ENCODE measurements at places on chromosomes 1 and 21.

GRCh38 chr21:44286716-44287632 lies 1.3 kb downstream of the AIRE start:
- no peak for DNase-seq

DNA sequence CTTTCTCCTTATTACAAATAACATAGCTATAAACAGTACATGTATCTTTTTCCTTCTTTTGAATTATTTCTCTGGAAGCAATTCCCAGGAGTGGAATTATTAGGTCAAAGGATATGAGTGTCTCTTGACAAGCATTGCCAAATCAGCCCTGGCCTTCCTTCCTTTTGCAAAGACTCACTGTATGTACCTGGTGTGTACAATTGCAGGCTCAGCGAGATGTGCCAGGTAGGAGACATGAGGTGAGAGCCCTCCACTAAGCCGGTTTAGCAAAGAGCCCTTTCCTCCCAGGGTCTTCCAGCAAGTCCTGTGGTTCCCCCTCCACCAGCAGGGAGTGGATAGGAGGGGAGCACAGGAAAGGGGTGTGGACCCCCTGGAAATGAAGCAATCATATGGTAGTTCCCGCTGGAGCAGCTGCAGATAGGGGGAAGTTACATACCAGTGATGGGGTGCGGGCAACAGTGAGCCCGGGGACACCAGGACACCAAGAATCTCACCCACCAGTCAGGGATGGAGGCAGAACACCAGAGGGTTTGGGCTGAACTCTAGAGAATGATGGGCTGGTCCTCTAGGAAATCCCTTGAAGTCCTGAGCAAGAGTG lies 18.3 kb downstream of the RCSD1 start:
- DNase-seq = no peak

DNA sequence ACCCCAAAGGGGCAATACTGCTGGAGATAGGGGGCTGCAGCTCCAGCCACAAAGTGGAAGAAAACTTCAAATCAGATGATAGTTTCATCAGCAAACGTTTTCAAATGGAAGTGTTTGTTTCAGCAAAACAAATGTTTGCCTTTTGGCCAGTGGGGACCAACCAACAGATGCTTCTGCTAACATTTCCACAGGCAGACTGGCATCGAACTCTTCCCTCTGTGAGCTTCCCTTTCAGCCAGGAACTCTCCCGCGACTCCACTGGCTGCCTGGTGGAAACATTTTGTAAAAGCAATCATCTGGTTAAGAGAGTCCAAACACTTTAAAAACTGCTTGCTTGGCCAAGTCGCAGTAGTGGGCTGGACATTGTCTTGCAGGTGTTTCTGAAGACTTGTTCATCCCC lies 30.7 kb downstream of the CENPF start:
- no peak for DNase-seq

GRCh38 chr1:170700842-170701615 lies 37.1 kb downstream of the PRRX1 start:
- DNase-seq = no peak

DNA sequence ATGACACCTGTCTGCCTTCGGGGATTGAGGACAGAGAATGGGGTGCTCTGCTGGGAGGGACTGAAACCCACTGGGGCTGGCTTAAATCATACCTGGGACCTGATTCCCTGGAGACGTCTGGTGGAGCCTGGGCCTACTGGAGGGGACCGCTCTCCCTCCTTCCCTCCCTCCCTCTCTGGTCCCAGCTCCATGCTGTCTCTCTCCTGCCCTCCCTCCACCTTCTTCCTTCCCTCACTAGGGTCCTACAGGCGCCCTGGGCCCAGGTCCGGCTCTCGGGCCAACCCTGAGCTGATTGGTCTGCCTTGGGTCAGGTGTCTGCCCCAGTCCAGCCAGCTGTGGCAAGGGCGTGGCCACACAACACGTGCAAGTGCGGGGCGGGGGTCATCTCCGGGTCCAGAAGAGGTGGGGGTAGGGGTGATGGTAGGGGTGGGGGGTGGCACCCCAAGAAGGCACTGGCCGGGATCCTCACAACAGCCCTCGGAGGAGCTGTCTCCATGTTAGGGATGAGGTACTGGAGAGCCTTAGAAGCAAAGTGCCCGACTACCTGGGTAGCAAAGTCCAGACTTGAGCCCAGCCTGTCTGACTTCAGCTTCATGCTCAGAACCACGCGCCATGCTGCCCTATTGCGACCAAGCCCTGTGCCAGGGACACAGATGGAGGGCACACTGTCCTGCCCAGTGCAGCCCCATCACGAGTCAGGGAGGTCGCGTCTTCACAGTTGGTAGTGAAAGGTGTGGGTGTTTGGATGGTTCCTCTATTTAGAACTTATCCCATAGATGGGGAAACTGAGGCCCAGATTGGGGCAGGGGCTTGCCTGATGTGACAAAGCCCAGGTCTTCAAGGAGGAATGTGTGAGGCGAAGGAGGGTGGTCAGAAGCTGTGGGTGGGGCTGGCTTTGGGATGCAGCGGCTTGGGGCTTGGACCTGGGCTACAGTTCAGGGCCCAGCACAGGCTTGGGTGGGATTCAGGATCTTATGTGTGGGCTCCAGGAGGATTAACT lies 574.1 kb downstream of the PTPRU start:
- DNase-seq = no peak

- DNase-seq = no peak
Observed at GRCh38 chr1:20726932-20727745, 5.4 kb downstream of the SH2D5 start.

DNA sequence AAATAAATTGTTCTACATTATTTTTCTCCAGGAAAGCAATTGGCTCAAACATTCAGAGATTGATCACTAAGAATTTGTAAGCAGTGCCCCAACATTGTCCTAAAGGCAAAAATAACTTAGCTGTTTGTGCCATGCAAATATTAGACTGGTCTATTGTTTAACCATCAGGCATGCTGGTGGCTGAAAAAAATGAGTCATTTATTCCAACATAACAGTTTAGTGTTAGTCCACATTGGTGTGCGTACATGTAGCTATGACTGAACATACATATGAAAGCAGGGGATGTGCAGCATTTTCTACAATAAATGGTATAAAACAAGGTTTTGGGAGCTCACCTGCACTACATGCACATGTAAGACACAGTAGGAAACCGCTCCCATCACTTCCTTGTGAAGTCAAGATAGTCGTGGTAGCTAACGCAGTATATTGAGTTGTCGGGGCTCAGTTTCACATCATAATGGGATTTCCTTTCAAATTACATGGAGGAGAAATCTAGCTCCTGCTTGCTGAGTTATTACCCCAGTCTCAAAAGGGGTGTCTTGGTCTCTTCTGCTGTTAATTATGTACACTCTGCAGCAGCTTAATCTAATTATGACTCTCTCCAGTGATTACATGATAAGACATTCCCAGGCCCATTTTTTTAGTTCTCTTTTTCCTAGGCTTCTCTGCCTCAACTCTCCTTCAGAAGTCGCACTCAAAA lies 199.4 kb downstream of the LYPLAL1 start:
- no peak for DNase-seq

DNA sequence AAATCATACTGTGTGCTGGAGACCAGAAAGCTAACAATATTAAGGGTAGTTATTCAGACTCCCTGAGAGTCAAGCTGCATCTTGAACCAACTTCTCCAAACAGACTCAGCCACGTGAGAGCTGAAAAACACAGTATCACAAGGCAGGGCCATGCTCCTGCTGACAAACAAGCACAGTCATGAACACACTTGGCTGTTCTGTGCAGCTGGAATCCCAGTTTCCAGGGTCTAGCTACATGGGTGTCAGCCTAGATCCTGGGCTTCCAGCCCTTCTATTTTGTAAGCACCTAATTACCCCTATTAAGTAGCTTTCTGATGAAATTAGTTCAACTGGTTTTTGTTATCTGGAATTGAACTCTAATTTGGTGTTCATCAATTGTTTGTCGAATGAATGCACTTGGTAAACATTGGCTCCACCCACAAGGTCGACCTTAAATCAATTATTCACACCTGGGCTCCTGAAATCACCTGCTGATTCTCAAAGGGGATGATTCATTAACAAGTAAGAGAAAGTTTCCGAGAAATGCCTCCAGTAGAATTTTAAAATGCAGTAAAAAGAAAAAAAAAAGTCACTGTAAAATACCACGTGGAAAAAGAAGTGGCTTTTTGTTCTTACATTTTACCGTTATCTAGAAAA lies 179.3 kb downstream of the ZC3H11B start:
- DNase-seq = no peak

DNA sequence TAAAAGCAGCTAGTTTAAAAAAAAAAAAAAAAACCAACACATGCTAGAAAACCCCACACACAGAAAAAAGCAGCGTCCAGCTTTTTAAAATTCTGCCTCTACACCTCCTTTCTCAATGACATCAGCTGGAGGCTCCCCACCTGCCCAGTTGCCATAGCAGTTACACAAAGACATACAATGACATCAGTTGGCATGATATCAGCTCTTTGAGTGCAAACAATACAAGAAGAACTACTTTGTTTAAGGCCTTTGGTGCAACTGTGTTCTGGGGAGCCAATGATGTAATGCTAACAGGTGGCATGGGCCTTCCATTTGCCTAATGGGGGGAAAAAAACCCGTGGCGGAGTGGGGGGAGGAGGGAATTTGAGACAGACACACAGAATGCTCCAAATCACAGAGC lies 32.9 kb downstream of the DUSP10 start:
- no peak for DNase-seq

GRCh38 chr1:164228928-164229327 lies 330.1 kb upstream of the PBX1 start:
- no peak for DNase-seq

DNA sequence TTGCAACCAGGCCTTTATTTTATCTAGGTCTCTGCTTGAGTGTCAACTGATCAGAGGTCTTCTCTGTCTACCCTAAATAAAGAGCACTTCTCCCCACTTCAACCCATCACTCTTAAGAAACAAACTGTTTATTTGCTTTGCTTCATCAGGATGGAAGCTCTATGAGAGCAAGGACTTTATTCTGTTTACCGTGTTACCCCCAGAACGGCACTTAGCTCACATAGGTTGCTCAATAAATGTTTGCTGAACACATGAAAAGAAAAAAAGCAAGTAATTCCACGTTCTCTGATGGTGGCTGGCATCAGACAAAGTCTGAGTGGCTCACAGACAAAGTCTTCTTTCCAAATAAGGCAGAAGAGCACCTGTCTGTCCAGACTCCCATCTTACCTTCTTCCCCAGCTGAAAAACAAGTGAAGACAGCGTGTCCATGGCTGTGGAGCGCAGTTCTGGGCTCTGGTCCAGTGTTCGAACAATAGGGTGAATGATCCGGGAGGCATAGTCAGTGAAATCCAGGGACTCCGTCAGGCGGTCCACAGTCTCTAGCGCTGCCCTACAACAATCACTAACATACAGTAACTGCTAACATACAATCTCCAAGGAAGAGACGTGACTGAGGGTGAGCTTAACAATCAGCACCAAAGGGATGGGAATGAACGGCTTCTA lies 22.9 kb downstream of the ANGPTL7 start:
- DNase-seq = no peak

GRCh38 chr1:226810681-226811080 lies 59.7 kb upstream of the PSEN2 start:
- no peak for DNase-seq

GRCh38 chr1:200893411-200893901 lies 1.2 kb upstream of the INAVA start:
- no peak for DNase-seq

GRCh38 chr1:19892628-19893168 lies 10.5 kb downstream of the OTUD3 start:
- DNase-seq = no peak

DNA sequence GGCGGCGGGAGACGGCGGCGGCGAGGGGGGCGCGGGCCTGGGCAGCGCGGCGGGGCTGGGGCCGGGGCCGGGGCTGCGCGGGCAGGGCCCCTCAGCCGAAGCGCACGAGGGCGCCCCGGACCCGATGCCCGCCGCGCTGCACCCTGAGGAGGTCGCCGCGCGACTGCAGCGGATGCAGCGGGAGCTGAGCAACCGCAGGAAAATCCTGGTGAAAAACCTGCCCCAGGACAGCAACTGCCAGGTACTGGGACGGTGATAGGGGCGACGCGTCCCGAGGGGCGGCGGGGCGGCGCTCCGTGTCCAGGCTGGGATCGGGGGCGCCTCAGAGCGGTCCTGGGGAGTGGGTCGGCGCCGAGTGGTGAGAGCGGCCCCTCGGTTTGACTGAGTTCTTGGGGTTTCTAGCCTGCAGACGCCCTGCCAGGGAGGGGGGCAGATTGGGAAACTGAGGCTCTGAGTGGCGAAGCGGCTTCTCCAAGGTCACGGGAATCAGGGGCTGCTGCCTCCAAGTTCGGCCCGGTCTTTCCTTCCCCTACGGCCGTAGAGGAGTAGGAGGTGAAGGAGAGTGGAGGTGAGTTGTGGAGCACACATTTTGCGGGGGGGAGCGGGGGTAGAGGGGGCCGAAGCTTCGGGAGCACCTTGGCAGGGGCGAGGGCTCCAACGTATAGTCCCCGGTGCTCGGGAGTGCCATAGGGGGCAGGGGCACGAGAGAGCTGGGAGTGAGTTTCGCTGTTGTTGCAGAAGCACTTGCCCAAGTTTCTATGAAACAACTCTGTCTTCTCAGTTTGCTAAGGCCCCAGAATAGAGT lies 508 bp downstream of the RAVER2 start:
- DNase-seq = no peak

GRCh38 chr1:113756461-113756860 lies 2.8 kb downstream of the PHTF1 start:
- DNase-seq = no peak

- no peak for DNase-seq
Observed at GRCh38 chr1:103344930-103345329, 180.6 kb upstream of the RNPC3 start.

- no peak for DNase-seq
Observed at GRCh38 chr1:22814176-22815042, 103.8 kb downstream of the EPHB2 start.

- no peak for DNase-seq
Observed at GRCh38 chr1:59641836-59642235, 172.9 kb upstream of the HOOK1 start.

- no peak for DNase-seq
Observed at GRCh38 chr1:33684396-33685179, 179.3 kb upstream of the HMGB4 start.

- no peak for DNase-seq
Observed at GRCh38 chr1:92842082-92843045, 10.5 kb downstream of the RPL5 start.

Data from stimulated activated CD4-positive, alpha-beta T cell treated with anti-CD3 and anti-CD28 coated beads, Interleukin-4, amount 100 ng/mL, for 4 hours (primary cell).